Progenitor cell of endocrine pancreas (in vitro differentiated cells): ENCODE measurements at places on chromosomes 3 and 15. TPM values are rescaled to one million over a fixed set of nuclear protein-coding genes. Genes with fewer than 3 reads are reported as not detected.
A peak's percentile ranks its signal among the peaks of the same experiment; 100 is the strongest.

Gene CIAO2A
- 52.6 and 54.4 TPM in 2 replicates for total RNA-seq

Gene SLC28A2
- total RNA-seq = 1.2 and 1.7 TPM in 2 replicates

Gene SERPINI1
- total RNA-seq = 10.7 and 11.7 TPM in 2 replicates

DNA sequence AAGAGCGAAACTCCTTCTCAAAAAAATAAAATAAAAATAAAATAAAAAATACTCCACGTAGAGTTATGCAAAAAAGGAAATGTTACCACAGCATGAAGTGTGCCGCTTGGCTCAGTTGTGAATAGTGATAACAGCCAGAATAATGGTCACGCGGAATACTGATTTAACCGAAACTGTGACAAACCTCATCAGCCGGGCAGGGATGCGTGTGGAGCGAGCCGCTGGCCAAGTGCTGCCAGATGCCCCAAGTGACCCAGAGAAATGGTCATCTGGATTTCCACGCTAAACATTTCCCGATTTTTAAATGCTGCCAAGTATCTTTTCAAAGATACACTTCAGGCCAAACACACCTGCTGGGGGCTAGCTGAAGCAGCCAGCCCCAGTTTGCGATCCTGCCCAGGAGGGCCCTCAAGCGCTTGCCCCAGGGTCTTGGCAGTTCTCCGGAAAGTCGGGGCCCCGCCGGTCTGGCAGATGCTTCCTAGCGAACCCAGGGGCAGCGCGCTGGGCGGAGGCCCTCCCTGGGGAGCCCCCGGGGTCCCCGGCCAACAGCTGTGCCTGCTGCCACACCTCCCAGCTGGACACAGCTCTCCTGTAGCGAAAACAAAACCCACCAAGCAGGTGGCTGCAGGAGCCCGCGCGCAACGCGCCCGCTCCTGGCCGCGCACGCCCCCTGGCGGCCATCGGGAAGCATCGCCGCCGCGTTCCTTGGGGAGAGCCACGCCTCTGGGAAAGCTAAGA is 35.1 kb downstream of the CMTM6 start:
- no peak overlapping the region for H3K4me3 ChIP-seq
- peaks cover 14% of the 10 kb centered on the region for H3K27me3 ChIP-seq
- H3K4me1 ChIP-seq = no peaks in the 10 kb centered on the region
- DNase-seq = peak; percentile 77
- H3K27ac ChIP-seq = peak overlapping the region; percentile 1

DNA sequence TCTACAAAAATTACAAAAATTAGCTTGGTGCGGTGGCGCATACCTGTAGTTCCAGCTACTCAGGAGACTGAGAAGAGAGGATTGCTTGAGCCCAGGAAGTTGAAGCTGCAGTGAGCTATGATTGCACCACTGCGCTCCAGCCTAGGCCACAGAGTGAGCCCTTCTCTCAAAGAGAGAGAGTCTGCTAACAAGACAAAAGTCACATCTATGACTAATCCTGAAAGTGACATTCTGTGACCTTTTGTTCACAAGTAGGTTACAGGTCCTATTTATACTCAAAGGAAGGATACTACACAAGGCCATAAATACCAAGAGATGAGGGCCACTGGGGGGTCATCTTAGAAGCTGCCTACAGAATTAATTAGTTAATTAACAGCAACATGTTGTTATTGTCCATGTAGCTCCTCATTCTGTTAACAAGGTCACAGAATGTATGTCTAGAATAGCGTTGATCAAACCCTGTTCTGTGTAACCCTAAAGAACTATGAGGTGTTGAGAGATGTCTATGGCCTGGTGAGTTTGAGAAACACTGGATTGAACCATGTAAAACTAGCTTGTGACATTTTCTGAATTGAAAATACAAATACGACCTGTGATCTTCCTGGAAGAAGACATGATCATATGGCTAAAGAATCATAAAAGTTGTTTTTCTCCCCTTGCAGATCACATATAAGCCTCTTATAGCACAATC is 97.0 kb downstream of the SAMMSON start:
- no peak overlapping the region for H3K4me3 ChIP-seq
- H3K27ac ChIP-seq = no peak overlapping the region
- H3K27me3 ChIP-seq = peaks cover 24% of the 10 kb centered on the region
- no peaks in the 10 kb centered on the region for H3K36me3 ChIP-seq
- no peak for DNase-seq

- H3K27ac ChIP-seq = peak overlapping the region; percentile 99
- H3K36me3 ChIP-seq = peaks cover 14% of the 10 kb centered on the region
- H3K4me1 ChIP-seq = peaks cover 32% of the 10 kb centered on the region
Observed at GRCh38 chr3:76942101-76942500, 97.8 kb upstream of the ROBO2 start.

- no peak for DNase-seq
- H3K27ac ChIP-seq = peak overlapping the region; percentile 26
- H3K4me3 ChIP-seq = no peak overlapping the region
- peaks cover 18% of the 10 kb centered on the region for H3K4me1 ChIP-seq
Observed at GRCh38 chr3:196774848-196775422, 35.3 kb downstream of the PAK2 start.

DNA sequence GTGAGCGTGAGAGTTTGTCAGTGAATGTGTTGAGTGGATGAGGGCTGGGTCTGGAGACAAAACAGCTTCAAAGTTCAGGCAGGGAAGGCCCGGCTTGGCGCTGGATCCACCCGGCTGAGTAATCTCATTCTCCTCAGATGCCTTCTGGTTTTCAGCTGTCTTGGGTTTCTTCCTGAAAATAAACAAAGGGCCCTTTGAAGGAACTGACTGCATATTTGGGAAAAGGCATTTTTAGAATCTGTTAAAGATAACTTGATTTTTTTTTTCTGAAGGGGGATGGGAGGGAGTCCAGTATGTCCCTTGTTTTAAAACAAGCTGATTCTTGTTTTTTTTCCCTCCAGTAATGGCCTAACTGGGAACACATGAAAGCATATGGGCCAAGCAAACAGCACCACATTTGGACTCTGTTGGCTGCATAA is 86.4 kb downstream of the TIGIT start:
- peaks cover 9% of the 10 kb centered on the region for H3K36me3 ChIP-seq
- no peak overlapping the region for H3K4me3 ChIP-seq
- DNase-seq = no peak
- H3K27me3 ChIP-seq = no peaks in the 10 kb centered on the region

DNA sequence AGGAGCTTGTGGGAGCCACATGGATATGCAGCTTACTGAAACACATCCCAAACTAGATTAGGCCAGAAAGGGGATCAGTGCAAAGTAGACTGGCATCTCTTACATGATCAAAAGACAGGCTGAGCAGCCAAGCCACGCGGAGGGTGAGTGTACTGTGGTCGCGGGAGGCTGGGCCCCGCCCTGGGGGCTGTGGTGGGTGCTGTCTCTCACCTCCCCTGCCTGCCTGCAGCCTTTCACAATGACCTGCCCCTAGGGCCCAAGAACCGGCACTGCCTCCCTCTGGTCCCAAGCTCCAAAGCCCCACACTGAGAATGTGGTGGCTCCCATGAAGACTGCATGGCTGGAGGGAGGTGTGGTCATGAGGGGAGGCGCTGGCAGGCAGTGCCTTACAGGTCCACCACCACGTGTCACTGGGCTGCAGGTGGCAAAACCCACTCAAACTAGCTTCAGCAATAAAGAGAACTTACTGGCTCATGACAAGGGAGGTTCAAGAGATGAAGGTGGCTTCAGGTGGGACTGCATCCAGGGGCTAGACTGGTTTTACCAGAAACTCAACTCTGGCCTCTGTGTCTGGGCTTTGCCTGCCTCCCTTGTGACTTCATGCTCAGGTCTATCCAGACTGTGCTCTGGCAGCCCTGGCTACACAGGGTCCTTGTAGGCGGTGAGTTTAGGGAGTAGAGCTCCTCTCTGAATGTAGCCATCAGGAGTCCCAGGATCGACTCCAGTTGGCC is 27.4 kb upstream of the PLXND1 start:
- H3K36me3 ChIP-seq = peaks cover 3% of the 10 kb centered on the region
- peaks cover 2% of the 10 kb centered on the region for H3K4me1 ChIP-seq
- no peak overlapping the region for H3K27ac ChIP-seq
- no peak for DNase-seq

DNA sequence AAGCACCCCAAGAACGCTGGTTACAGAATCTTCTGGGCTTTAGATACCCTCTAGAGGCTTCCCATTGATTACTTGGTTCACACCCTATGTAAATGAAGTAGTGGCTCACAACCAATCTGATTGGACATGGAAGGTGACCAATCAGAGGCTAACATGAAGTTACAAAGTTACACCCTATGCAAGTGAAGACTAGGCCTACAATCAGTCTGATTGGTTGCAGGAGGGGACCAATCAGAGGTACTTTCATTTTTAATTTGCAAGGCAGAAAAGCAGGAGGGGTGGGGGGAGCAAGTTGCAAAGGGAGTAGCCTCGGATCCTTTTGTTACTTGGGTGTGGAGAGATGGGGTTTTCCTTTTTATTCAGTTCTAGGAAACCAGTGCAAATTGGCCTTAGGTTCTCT is 11.1 kb upstream of the RTP2 start:
- no peaks in the 10 kb centered on the region for H3K4me1 ChIP-seq
- H3K27me3 ChIP-seq = peaks cover 33% of the 10 kb centered on the region
- H3K27ac ChIP-seq = no peak overlapping the region
- DNase-seq = no peak

- H3K36me3 ChIP-seq = no peaks in the 10 kb centered on the region
- H3K4me1 ChIP-seq = no peaks in the 10 kb centered on the region
- no peak for DNase-seq
- H3K27ac ChIP-seq = peak overlapping the region; percentile 5
- no peaks in the 10 kb centered on the region for H3K27me3 ChIP-seq
- H3K4me3 ChIP-seq = no peak overlapping the region
Observed at GRCh38 chr3:124084022-124084881, 92.3 kb upstream of the ROPN1 start.

DNA sequence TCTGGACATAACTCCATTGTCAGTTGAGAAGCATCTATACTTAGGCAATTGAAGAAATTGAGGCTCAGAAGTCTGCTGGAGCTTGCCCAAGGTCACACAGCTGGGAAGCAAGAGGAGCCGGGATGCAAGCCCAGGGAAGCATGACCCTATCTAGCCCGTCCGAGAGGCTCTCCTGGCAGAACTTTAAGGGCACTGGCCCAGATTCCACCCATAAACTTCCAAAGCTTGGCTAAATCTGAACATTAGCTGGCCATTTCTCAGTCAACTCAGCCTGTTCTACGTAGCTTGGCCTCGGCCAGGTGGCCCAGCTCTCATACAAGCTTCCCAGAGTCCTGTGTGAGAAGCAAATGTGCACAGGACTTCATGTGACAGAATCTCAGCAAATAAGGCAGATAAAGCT is 75.8 kb downstream of the LRIG1 start:
- no peak overlapping the region for H3K4me3 ChIP-seq
- peak overlapping the region; percentile 3 for H3K27ac ChIP-seq
- H3K4me1 ChIP-seq = peaks cover 10% of the 10 kb centered on the region
- H3K36me3 ChIP-seq = peaks cover 33% of the 10 kb centered on the region

- H3K4me3 ChIP-seq = no peak overlapping the region
- DNase-seq = no peak
- no peaks in the 10 kb centered on the region for H3K27me3 ChIP-seq
- peaks cover 11% of the 10 kb centered on the region for H3K4me1 ChIP-seq
- H3K27ac ChIP-seq = no peak overlapping the region
Observed at GRCh38 chr3:13474776-13475303, 5.3 kb upstream of the HDAC11 start.

- DNase-seq = peak; percentile 89
- peaks cover 34% of the 10 kb centered on the region for H3K4me1 ChIP-seq
- peaks cover 10% of the 10 kb centered on the region for H3K36me3 ChIP-seq
- H3K27ac ChIP-seq = peak within 1 kb of the TSS; percentile 100
Observed at GRCh38 chr3:134374105-134374790, at the start of gene AMOTL2. AMOTL2 (minus strand) TSS chr3:134374447; CDS start chr3:134371433, 3,014 bp downstream.

GRCh38 chr3:191523148-191523547 is 62.2 kb downstream of the PYDC2 start:
- H3K4me3 ChIP-seq = no peak overlapping the region
- H3K27ac ChIP-seq = no peak overlapping the region
- no peaks in the 10 kb centered on the region for H3K4me1 ChIP-seq
- H3K36me3 ChIP-seq = no peaks in the 10 kb centered on the region
- DNase-seq = no peak
- no peaks in the 10 kb centered on the region for H3K27me3 ChIP-seq
